NCI-H146 (cell line): ENCODE measurements at places on chromosomes 13 and 19.

DNA sequence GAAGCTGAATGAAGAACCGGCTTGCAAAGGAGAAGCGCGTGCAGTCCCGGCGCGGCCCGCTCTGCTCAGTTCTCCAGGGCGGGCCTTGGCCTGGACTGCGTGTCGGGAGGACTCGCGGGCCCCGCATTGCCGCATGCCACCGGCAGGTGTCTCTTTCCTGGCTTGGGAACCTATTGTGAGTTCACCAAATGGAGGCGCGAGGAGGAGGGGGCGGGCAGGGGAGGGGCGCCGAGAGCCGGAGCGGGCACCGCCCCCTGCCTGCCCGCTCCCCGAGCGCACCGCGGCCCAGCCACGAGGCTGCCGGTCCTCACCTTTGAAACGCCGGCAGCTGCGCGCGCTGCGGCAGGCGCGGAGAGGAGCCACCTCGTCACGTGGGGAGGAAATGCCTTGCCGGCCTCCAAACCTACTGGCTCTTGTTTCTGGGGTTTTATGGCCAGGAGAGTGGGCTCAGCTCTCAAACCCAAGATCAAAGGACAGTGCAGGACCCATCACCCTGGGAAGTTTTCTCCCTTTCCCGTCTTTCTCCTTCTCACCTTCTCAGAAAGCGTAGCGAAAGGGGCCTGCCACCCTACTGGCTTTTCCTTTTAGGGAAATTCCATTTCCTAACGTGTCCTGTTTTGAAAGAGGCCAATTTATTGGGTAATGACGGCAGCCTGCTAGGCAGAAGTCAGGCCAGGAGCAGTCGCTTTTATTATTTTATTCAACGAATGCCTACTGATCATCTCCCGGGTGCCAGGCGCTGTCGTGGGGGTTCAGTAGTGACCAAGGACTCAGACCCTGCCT is 13.8 kb upstream of the UBE2L5 start:
- DNase-seq, result no peak

- DNase-seq, result no peak
Measured at GRCh38 chr19:44925114-44925891, 10.9 kb downstream of the APOC1 start.

DNA sequence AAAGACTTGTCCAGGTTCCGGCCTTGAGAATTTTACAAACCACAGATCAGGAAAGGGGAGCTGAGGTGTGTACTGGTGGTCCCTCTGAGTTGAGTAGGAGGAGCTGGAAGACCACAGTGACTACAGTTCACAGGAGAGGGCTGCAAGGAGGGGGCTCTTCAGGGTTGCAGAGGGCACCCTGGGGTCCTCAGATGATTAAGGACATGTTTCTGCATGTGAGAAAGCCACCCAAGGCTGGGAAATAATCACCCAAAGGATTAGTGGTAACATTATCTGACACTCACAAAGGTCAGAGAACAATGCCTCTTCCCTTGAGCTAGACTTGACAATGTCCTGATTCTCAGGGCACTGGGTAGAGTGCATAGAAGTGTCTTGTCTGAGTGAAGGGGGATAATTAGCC is 540.4 kb downstream of the IRS2 start:
- DNase-seq, result no peak

- no peak for DNase-seq
Measured at GRCh38 chr13:79011179-79011578, 352.2 kb upstream of the OBI1 start.

GRCh38 chr19:35429698-35430408 is 18.2 kb upstream of the FFAR2 start:
- no peak for DNase-seq

- no peak for DNase-seq
Measured at GRCh38 chr13:30846311-30846710, 59.8 kb upstream of the MEDAG start.

DNA sequence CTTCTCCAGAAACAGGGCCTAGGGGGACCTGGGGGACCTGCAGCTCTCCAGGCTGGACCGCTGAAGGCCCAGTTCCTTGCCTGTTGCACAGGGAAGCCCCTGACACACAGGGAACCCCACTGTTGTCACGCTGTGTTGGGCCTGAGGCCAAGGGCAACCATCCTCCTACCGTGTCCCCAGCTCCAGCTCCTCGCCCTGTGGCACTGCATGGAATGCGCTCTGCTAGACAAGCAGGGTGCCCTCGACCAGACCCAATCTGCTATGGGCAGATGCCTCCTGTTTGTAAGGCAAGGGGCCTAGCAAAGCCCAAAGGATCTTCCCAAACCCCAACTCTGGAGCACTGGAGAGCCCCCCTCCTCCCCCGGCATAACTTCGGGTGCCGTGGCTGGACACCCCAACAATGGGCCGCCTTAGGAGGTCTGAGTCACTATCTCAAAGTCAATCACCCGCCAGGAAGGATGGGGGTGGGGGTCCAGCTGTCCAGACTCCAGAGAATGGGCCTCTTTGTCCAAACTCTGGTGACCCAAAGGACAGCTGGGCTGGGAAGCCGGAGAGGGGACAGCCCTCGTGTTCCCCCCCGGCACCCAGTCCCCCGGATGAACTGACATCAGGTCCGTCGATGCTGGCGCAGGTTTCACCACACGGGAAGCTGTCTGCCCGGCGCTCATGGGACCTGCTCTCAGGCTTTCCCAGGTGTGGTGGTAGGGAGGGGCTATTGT is 3.7 kb downstream of the BRSK1 start:
- DNase-seq, result no peak

- no peak for DNase-seq
Measured at GRCh38 chr13:52845766-52846566, 2.5 kb downstream of the PCDH8 start.

GRCh38 chr19:1674293-1674679 is 21.9 kb upstream of the TCF3 start:
- DNase-seq, result no peak

- DNase-seq, result peak; percentile 31
Measured at GRCh38 chr13:100534147-100534843, 54.3 kb downstream of the GGACT start.

GRCh38 chr13:97853550-97853949 is 99.9 kb upstream of the IPO5 start:
- no peak for DNase-seq

GRCh38 chr13:67138970-67139369 is 91.2 kb downstream of the PCDH9 start:
- no peak for DNase-seq

GRCh38 chr13:110713981-110714796 is 689 bp downstream of the ING1 start:
- DNase-seq, result peak; percentile 76

DNA sequence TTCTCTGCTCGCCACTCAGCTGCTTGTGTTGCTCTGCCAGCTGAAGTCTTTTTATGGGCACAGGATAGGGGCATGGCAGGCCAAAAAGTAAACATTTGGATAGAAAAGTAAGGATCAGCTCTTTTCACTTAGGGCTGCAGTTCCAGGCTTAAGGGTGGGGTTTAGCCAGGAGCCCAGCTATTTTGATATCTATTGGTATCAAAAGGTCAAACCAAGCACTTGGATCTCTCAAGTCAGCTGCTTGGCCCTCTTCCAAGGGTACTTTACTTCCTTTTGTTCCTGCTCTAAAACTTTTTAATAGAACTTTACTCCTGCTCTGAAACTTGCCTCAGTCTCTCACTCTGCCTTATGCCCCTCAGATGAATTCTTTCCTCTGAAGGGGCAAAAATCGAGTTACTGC is 55.7 kb upstream of the ABCC4 start:
- no peak for DNase-seq

GRCh38 chr13:34721631-34722595 is 220.2 kb upstream of the NBEA start:
- DNase-seq, result peak; percentile 39

DNA sequence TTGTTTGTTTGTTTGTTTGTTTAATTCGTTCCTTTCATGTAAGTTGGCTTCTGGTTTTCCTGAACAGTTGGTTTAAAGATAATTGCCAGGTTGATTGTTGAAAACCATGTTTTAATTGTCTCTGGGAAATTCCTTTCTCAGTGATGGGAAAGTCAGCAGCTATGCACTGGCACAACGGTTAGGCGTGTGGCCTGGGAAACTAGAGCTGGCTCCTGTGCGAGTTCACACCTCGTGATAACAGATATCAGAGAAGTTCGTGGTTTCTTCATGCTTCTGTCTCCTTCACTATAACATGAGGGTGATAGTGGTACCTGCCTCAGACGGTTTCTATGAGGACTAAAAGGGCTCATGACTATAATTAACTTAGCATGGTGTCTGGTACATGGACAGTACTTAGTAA is 153.5 kb downstream of the STK24 start:
- no peak for DNase-seq

DNA sequence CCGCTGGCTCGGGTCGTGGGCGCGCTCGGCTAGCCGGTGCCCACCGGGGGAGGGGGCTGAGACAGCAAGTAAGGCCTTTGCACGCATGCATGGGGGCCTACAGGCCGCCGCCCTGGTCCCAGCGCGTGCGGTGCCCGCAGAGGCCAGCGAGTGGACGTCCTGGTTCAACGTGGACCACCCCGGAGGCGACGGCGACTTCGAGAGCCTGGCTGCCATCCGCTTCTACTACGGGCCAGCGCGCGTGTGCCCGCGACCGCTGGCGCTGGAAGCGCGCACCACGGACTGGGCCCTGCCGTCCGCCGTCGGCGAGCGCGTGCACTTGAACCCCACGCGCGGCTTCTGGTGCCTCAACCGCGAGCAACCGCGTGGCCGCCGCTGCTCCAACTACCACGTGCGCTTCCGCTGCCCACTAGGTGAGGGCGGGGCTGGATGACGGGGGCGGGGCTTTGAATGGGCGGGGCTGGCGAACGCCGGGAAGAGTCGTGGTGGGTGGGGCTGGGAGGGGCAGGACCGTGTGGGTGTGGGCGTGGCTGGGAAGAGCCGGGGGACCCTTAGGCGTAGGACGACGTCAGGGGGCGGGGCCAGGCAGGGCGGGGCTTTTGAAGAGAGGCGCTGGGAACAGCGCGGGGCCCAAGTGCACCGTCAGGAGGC is 2.1 kb downstream of the CILP2 start:
- DNase-seq, result peak; percentile 58

GRCh38 chr13:114088234-114088633 is 44.2 kb downstream of the RASA3 start:
- no peak for DNase-seq

DNA sequence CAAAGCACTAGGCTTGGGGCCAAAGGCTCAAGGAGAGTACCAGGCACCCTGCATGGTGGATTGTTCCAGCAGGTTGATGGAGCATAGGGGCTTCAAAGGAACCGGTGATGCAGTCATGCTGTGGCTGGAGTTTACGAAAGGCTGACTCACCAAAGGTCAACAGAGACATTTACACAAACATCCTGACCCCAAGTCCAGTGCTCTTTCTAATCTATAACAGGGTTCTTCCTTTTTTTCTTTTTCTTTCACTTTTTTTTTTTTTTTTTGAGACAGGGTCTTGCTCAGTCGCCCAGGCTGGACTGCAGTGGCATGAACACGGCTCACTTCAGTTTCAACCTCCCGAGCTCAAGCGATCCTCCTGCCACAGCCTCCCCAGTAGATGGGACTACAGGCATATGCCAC is 35.6 kb upstream of the TPTE2 start:
- DNase-seq, result no peak

DNA sequence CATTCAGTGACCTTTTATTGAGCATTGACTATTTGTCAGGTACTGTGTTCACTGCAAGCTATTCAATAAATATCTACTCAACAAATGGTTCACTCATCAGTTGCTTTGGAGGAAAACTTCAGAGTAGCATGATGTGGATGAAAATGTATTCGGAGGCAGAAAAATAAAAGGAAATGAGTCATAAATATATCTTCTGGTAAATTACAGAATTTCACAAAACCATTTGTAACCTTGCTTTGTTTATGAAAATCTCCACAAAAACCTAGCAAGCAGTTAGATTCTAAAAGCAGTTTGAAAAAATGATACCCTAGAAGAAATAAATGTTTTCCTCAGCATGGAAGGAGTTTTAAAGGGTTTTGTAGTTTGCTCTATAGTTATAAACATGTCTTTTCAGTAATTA is 399.6 kb downstream of the LMO7 start:
- DNase-seq, result no peak

GRCh38 chr19:18098891-18099622 is 1.5 kb downstream of the MAST3 start:
- DNase-seq, result no peak

DNA sequence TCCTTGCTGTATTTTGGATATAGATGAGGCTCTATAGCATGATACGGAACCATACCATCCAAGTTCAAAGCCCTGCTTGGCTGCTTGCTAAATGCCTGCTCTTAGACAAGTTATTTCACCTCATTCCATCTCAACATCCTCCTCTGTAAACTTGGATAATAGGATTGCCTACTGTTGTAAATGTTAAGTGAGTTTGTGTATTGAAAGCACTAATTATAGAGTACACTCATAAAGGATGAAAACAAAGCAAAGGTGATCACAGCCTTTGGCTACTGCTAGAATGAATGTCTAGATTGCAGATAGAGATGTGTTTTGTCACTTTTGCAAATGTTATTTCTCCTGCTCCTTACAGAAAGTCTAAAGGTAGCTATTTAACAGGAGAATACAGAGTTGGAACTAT is 34.3 kb upstream of the STARD13 start:
- DNase-seq, result no peak

DNA sequence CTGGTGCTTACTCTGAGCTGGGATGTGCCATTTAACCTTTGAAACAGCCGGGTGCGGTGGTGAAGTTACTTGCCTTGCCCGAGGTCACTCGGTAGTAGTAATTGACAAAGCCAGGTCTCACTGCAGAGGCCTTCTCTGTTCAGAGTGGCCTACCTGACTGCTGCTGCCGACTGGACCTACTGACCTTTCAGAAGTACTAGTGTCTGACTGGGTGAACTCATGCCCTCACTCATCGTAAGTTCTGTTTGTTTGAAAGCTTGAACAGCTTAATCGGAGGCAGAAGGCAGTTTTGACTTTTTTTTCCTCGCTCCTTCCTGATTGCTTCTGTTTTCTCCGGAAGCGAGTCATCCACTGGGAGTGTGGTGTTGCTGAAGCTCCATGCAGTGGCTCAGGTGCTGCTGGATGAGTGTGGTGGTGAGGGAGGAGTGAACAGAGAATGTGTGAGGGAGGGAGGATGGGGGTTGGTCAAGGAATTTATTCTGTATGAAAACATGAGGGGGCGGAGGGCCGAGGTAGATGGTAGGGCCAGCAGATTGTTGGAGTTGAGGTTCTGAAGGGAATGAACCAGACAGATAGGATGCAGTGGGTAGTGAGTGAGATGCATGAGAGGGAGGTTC is 2.7 kb downstream of the SPINT2 start:
- no peak for DNase-seq

- DNase-seq, result no peak
Measured at GRCh38 chr19:7007859-7008258, 13.4 kb downstream of the MBD3L2B start.

GRCh38 chr19:55626350-55626749 is 2.0 kb upstream of the ZNF784 start:
- no peak for DNase-seq

DNA sequence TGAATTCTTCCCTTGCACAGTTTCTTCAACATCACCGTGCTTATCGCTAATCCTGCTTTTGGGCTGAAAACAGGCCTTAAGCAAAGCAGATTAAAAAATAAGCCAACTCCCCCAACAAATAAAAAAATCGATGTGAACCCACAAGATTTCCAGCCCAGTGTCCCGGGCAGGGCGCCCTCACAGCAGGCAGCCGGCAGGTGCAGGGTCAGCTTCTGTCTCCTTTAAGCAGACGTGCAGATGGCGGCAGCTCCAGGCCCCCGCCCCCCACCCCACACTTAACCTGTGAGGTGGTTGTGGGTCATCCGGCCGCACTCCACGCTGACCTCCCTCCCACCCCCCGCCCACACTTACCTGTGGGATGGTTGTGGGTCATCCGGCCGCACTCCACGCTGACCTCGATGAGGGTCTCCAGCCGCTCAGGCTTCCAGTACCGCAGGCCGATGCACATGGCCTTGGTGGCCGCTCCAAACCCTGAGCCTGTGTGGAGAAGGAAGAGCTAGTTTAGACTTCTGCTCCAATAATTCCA is 19.8 kb downstream of the ADPRHL1 start:
- DNase-seq, result peak; percentile 85
